ENCODE measurements at places on chromosomes 2 and 18.

DNA sequence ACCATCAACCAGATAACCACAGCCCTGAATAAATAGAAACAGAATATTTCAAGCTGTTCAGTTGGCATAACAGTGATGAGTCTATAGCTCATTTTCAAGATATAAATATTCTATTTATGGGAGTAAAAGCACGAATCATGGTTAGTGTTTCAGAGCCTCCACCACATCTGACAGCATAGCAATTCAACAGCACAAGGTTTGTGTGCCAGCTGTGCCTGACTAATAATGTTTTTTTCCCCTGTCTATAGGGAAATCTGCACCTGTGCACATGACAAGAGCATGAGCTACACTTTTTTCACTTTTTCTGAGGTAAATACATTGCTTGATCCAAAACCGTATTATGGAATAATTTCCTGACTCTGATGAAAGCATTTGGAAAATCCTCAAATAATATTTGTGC lies 251.3 kb downstream of the RPIA start:
- DNase-seq = no peak

GRCh38 chr2:219906114-219907010 lies 278.9 kb downstream of the SLC4A3 start:
- DNase-seq = no peak

DNA sequence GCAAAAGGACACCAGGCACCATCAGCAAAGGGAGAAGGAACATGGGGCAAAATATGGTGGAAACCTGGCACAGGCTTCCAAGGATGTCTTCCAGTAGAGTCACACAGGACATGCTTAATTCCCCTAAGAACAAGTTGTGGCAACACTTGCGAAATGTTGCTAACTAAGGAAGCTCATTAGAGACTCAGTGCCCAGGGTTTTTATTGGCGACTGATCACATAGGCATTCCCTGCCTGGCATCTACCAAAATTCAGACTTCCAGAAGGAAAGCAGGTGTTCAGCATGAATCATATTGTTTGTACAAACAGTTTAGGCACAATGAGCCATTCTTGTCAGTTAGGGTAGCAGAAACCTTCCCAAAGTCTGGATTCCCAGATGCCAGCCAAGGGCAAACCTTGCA lies 25.7 kb downstream of the SLC4A1AP start:
- no peak for DNase-seq

GRCh38 chr18:35835833-35836232 lies 136.6 kb upstream of the RMP24 start:
- DNase-seq = no peak

GRCh38 chr2:160936044-160936806 lies 224.0 kb upstream of the TANK start:
- DNase-seq = no peak

DNA sequence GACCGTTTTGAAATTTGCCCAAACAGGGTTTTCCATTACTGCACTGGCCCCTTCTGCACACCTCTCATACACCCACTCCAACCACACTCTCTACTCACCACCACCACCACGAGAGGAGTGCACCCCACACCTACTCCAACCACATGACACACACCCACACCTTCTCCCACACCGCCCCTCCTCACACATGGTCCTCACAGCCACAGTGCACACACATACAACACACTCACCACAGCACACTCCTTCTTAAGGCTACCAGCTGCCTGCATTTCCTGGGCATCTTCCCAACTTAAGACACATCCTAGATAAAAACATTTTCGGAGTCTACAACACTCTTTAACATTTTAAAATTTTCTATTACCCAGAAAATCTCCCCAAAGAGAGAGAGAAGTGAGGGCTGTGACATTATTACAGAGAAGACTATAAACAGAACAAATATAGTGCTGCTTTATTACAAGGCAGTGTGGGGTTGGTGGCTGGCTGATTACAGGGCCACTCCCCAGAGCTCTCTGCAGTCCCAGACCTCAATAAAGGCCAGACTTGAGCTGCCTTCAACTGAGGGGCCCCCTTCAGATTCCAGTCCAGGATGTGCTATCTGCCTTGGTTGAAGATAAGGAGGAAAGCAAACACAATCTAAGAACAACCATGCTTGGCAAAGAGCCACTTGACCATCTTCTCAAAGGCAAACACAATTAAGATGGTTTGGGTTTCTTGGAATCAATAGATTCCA lies 36.1 kb downstream of the NHEJ1 start:
- no peak for DNase-seq

DNA sequence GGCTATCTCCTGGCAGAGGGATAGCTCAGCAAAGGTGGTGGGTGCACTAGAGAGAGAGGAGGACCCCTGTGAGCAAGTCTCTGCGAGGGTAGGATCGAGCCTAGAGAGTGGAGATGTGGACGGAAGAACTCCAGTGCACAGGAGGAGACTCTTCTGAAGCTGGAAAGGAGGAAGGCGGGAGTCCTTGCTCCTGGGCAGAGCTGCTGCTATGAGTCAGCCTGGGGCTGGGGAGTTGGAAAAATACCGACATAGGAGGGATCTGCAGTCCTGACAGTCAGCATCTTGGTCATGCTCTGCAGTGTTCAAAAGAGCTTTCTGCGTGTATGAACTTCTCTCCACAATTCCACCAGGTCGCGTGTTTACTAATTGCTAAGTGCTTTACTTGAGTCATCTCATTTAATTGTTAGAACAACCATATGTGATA lies 233.8 kb downstream of the LDLRAD4 start:
- peak; percentile 80 for DNase-seq

- no peak for DNase-seq
Observed at GRCh38 chr2:136183097-136183496, 65.1 kb upstream of the CXCR4 start.

DNA sequence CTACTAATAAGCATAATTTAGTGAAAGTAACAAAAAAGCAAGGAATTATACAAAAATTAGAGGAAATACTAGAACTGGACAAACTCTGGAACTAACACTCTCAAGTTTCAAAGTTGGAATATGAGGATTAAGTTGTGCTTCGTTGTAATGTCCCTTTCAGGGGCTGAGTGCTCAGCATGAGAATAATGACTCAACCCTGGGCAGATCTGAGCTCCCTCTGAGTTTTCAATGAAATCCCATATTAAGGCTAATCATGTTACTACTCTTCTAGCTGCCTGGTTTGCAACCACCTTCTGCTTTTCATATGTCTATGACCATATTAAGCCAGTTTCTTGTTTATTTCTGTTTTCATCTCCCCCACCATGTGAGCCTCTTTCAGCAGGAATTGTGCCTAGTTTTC lies 274.9 kb upstream of the LRRTM4 start:
- no peak for DNase-seq

DNA sequence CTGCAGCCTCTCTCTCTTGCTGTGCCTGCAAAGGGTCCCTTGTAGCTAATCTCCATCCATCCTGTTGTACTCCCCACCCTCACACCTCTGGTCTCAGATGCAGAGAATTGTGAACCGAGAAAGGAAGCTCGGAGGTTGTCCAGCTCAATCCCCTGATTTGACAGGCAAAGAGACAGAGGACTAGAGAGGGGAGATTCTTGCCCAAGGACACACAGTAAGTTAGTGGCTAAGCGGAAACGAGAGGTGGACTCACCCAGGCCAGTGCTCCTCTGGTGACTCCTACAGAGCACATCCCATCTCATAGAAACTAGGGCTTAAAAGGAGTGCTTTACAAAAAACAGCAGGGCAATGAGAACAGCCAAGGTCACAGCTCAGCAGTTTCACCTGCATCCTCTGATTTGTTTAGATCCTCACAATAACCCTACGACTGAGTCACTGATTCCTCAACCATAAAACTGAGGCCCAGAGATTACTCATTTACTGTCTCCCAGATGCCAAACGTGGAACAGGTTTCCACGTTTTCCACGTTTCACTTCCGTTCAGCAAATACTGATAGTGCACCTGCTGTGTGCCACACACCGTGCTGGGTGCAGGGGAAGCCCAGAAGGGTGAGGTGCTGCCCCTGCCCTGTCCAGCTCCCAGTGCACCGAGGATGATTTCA lies 22.1 kb downstream of the EHD3 start:
- DNase-seq = no peak

DNA sequence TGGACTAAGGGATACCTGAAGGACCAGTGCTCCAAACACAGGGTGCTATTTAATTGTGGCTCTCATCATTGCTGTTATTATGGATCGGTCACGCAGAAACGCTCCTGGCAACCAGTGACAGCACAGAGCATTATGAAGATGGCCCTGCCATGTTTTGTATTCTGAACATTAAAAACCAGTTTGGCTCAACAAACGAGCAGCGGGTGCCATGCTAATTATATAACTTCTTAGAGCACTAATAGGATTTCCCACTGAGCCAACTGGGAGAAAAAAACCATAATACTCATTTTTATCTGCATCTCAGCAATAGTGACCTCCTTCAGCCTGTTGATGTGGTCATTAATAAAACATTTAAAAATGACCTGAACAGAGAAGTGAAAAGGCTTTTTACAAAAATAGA lies 212.8 kb downstream of the STK39 start:
- no peak for DNase-seq

GRCh38 chr2:161992531-161992930 lies 81.5 kb downstream of the DPP4 start:
- DNase-seq = no peak

GRCh38 chr2:236712304-236712703 lies 142.7 kb downstream of the ACKR3 start:
- no peak for DNase-seq

GRCh38 chr2:190717764-190718651 lies 69.1 kb downstream of the NAB1 start:
- DNase-seq = no peak

DNA sequence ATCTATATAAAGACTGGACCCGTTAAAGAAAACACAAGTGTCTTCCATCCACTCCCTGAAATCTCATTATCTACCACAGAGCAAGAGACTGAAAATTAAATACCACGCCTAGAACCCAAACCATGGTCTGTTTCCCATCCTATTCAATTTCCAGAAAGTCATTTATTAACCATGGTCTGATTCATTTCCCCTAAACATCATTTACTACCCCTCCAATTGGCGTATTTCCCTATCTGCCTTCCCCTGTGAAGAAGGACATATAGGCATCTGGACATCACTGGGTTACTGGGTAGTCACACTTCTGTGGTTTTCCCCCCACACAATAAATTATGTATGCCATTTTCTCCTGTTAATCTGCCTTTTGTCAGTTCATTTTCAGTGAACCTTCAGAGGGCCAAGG lies 30.8 kb downstream of the CCDC93 start:
- DNase-seq = no peak

DNA sequence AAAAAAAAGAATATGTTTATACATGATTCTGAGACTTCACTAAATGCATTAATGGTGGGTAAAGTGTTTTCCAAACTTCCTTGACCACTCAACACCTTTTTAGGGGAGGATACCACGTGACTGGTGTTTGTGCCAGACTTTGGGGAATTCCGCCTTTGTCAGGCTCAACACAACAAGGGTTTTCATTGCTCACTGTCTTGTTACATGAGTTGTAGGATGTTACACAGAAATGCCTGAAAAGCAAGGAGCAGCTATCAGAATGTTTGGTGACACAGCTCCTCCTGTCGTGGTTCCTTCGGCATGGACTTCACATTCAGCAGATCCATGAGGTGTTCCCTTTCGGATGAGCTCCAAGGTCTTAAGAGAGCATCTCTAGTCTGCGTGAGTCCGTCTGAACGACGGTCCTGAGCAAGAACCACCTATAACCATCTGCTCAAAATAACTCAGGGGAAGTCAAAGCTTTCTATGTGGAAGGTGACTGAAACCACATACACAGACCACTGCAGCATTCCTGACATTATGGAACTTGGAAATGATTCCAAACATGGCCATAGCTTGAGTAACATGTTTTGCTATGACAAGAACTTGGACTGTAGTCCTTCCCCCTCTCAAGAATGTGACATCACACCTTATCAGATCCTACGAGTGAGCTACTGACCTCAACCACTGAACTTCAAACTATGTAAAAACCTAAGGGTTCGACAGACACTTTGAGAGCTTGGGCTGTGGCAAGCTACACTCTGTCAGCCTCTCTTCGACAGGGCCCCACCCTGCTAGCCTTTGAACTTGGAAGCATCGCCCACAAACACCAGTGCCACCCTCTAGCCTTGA lies 57.5 kb downstream of the MCFD2 start:
- no peak for DNase-seq

GRCh38 chr2:119242276-119243119 lies 18.9 kb downstream of the STEAP3 start:
- DNase-seq = no peak

GRCh38 chr18:50372743-50373142 lies 2.1 kb upstream of the SKA1 start:
- DNase-seq = no peak

GRCh38 chr2:217331523-217332416 lies 471.9 kb upstream of the TNP1 start:
- DNase-seq = no peak

DNA sequence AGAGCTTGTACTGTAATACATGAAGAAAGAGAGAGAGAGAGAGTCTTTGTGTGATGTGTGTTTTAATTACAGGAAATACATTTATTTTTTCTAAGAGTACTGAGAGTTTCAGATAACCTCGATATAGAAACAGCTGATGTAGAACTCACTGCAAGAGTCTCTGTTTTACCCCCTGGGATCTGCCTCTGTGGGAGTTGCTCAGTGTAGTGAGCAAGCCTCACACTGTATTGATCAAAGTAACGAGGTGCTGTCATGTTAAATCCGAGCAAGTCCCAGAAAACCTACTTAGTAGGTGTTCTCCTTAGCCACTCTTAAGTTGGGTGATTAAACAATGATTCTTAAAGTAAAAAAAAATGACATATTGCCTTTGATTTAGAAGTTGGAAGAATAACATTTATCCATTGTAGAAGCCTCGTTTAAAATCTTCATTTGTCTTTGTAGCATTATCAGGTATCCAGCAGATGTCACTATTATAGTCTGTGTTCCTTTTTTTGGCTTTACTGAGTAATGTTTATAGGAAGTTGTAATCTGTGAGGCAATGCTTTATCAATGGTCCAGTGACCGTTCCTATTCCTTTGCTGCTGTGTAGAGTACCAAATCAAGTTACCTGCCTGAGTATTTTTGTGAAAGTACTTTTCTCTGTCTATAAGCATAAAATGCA lies 219.0 kb downstream of the MYO3B start:
- no peak for DNase-seq

DNA sequence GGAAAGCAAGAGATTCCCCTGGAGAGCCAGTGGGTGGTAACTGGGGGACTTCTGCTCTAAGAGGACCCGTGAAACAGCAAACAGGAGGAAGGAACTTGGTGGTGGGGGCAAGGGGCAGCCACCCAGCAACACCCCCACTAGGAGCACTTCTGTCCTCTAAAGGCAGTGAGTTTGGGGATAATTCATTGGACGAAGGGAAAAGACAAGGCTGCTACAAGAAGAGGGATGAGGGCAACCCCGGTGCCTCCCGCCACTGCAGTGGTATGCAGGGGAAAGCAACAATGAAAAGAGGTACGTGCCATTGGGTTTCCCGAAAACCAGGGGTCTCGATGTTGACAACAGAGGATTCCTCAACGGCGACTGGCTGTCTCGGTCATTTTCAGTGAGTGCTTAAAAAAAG lies 9.1 kb downstream of the RPL31 start:
- no peak for DNase-seq

- DNase-seq = no peak
Observed at GRCh38 chr18:37254973-37255372, 310.6 kb downstream of the CELF4 start.
